Urinary bladder (tissue), 4 donors: ENCODE measurements at places on chromosomes 2 and 18.

- no peak for DNase-seq
Measured at GRCh38 chr2:176852667-176853066, 359.9 kb upstream of the HNRNPA3 start.

- no peak for DNase-seq
Measured at GRCh38 chr18:26703170-26703930, 155.0 kb upstream of the KCTD1 start.

DNA sequence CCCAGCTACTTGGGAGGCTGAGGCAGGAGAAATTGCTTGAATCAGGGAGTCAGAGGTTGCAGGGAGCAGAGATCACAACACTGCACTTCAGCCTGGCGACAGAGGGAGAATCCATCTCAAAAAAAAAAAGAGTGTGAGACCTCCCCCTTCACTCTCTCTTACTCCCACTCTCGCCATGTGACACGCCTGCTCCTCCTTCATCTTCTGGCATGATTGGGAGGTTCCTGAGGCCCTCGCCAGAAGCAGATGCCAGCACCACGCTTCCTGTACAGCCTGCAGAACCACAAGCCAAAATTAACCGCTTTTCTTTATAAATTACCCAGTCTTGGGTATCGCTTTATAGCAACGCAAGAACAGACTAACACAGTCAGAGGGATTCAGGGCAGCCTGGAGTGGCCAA, 66.3 kb upstream of the CREB1 start:
- DNase-seq = no peak

DNA sequence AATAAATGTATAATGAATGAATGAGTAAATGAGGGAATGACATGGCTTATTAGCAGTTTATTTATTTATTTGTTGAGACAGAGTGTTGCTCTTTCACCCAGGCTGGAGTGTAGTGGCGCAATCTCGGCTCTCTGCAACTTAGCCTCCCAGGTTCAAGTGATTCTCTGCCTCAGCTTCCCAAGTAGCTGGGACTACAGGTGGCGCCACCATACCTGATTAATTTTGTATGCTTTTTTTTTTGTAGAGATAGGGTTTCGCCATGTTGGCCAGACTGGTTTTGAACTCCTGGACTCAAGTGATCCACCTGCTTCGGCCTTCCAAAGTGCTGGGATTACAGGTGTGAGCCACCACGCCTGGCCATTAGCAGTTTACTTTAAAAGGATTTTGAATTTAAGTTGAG, 100.3 kb upstream of the CAVIN2 start:
- no peak for DNase-seq

GRCh38 chr2:111930875-111931274, 32.5 kb downstream of the MERTK start:
- DNase-seq = no peak

GRCh38 chr18:9690418-9691188, 17.5 kb upstream of the RAB31 start:
- no peak for DNase-seq

DNA sequence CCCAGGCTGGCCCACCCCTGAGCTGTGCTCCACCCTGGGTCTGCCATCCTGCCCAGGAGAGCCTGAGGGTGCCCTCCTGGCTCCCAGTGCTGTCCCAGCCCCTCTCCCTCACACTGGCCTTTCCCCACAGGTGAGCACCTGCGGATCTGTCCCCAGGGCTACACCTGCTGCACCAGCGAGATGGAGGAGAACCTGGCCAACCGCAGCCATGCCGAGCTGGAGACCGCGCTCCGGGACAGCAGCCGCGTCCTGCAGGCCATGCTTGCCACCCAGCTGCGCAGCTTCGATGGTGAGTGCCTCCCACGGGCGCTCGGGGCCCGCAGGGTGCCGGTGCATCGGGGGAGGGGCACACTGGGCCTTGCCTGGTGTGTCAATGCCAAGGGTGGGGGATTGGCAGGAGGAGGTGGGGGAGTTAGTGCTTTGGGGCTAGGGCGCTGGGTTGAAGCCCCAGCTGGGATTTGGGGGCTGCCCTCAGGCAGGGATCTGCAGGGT, 23.5 kb downstream of the GPC1 start:
- DNase-seq = no peak

DNA sequence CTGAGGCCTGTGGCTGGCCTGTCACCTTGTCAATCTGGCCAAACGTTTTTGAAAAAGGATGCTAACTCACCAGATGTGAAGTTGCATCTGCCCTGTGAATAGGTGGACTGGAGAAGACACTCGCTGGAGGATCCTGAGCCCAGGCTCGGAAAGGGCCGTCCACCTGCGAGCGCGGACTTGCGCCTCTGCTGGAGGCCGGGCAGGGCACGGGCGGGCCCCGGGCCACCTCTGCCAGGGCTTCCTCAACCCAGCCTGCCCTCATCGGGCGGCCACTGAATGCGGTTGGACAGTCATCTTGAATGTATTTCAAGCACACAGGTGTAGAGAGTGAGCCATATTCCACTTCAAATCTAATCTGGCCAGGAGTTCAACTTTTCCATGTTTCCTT, 83.9 kb downstream of the FAM210A start:
- no peak for DNase-seq

GRCh38 chr18:8825273-8825672, 119.9 kb downstream of the MTCL1 start:
- no peak for DNase-seq

GRCh38 chr2:31735716-31736115, 155.0 kb upstream of the SRD5A2 start:
- DNase-seq = no peak

DNA sequence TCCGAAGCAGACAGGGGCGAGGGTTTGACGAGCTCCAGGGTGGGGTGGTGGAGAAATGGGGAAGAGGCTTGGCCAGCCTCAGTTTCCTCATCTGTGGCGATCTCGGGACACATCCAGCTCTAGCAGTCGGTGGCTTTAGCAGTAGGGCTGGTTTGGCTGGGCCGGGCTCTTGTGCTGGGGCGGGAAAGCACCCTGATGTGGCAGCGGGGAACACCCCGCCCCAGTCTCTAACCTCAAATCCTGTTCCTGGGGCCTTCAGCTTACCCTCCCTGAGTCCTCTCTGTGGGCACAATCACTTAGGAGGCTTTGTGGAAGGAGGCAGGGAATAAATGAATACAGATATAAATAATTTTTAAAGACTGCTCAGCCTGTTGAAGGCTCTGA, 26.5 kb upstream of the MCFD2 start:
- DNase-seq = no peak

DNA sequence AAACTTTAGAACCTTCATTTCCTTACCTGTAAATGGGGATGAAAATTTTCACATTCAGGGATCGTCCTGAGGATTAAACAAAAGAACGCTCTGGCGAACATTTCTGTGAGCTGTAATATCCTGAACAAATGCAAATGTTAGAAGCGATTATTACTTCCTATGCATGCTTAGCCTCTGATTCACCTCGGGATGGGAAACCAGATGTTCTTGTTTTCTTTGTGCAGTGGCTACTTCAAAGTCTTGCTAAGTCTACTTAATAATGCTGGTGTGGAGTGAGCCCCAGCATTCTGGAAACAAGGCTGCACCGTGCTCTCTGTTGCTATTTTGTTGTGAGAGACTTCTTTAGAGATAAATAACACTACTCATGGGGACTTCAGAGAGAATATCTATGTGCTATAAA, 119.1 kb upstream of the PELI1 start:
- DNase-seq = peak; percentile 77

- DNase-seq = no peak
Measured at GRCh38 chr2:103169861-103170260, 408.0 kb downstream of the TMEM182 start.

DNA sequence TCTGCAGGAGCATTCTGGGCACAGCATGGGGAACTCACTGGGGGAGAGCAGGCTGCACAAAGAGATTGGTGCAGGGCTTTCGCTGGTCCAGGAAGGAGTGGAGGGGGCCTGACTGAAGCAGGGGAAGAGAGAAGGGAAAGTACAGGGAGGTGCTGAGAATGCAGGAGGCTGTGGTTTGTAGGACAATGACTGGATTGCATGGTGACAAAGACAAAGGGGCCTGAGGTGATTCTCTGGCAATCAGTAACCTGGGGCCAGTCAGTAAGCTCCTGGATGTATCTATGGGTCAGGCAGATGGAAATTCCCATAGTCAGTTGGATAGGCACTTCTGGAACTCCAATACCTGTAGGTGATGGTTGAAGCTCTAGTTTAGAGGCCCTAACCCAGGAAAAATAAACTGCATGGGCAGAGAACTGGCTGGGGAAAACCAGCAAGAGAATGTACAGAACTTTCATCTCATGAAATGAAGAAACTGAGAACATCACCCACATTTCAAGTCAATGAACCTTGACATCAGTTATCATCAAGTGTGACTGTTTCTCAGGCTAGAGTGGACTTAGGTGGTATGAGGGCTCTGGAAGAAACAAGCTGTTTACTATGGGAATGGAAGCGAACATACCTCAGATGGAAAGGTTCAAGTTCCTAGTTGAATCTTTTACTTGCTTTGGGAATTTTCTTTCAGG, 193.2 kb downstream of the TPGS2 start:
- DNase-seq = no peak

DNA sequence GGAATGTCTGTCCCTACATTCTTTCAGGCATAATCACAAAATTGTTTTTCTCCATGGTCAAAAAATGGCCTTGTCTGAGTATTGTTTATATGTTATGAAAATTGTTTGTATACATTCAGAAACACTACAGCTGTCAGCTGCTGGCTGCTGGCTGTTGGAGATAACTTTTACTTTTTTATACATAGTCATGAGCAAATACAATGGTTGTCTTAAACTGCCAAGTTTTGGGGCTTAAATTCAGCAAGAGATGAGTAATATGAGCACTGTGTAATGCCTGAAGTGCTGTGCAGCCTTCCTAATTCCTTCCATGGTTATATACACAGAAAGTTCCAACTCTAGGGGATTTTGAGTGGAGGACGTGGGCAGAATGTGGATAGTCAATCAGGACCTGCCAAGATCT, 168.9 kb upstream of the RMP24 start:
- no peak for DNase-seq

DNA sequence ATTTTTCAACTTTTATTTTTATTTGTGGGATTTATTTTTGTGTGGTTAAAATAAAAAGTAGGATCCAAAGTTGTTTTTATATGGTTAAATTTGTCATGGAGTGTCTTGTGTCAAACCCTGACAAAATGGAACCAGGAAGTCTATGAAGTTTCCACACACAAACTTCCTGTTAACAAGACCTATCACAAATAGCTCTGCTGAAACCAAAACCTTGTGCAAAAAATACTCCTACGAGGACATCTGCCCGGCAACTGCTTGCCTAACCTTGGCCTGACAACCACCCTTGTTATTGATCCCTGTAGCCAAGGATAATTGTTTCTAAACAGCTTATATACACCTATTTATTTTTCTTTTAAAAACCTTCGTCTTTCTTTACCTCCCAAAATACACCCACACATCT, 389.6 kb downstream of the TRIB2 start:
- no peak for DNase-seq

- DNase-seq = no peak
Measured at GRCh38 chr2:63048367-63049171, 2.1 kb upstream of the OTX1 start.

DNA sequence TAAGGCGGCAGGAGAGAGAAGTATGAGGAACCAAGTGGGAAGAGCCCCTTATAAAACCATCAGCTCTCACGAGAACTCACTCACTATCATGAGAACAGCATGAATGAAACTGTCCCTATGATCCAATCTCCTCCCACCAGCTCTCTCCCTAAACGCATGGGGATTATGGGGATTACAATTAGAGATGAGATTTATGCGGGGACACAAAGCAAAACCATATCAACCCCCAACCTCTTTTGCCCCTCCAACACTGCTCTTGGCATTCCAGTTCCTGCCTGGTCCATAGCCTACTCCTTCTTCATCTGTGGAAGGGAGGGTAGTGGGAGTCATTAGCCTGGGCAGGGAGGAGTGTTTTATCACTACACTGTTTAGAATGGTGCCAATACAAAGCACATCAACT, 1.4 kb upstream of the EHD3 start:
- no peak for DNase-seq

DNA sequence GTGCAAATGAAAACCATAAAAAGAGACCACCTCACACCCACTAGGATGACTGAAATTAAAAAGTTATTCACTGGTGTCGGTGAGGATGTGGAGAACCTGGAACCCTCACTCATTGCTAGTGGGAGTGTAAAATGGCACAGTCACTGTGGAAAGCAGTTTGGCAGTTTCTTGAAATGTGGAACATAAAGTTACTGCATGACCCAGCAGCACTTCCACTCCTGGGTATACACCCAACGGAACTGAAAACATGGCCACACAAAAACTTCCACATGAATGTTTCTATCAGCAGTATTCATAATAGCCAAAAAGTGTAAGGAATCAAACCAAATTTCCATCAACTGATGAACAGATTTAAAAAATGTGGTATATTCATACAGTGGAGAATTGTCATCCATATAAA, 65.1 kb upstream of the SLC66A3 start:
- DNase-seq = no peak

DNA sequence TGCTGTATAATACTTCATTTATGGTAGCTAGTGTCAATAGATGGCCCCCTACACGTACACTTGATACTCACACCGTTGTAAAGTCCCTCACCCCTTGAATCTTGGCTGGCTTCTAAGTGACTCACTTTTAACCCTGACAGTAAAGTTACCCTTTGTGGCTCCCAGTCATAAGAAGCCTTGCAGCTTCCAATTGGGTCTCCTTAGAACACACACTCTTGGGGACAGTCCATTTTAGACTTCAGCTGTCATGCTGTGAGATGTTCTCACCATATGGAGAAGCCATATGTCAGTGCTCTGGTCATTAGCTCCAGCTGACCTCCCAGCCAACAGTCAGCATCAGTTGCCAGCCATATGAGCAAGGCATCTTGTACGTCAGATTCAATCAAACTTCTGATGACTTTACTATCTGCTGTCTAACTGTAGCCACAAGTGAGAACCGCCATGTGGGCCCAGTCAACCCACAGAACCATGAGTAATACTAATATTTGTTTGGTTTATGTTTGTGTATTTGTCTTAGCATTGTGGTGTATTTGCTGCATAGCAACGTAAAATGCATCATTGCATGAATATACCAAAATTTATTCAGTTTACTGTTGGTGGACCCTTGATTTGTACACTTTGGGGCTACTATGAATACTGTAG, 68.3 kb downstream of the PTPN4 start:
- no peak for DNase-seq
